Cardiac fibroblast (primary cell): ENCODE measurements at places on chromosomes 11 and 22.

GRCh38 chr11:132421555-132421954 lies 1051.1 kb downstream of the NTM start:
- no peak for DNase-seq

DNA sequence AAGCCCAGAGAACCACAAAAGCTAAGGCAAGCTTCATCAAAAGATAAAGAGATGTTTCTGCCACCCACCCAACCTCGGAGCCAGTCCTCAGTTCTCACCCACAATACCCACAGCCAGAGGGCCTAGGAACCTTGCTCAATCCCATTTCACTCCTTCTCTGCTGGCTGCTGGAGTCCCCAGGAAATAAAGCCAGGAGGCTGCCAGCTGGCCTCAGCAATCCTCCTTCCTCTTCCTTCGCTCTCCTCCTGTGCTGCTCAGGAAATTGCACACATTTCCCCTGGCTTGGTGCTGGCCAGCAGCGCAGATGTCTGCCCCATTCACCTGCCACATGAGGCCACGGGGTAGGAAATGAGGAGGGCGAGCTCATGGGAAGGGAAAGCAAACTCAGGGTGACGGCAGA lies 91.8 kb upstream of the LDLRAD3 start:
- peak; percentile 85 for DNase-seq

DNA sequence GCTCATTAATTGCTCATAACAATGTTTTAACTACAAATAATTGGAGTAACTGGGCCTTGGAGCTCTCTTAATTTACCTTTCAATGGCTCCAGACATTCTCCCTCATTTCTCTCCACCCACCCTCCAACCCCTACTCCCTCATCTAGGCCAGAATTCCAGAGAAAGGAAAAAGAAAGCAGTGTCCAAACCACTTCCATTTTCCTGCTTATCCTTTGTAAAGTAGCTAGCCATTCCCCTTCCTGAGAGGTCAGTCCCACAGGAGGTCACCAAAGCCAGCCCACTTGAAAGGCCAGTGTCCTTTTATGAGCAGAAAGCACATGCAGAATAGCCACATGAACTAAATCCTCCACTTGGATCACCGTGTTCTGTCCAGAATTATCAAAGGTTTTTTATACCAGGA lies 404.8 kb upstream of the FAT3 start:
- DNase-seq = no peak

DNA sequence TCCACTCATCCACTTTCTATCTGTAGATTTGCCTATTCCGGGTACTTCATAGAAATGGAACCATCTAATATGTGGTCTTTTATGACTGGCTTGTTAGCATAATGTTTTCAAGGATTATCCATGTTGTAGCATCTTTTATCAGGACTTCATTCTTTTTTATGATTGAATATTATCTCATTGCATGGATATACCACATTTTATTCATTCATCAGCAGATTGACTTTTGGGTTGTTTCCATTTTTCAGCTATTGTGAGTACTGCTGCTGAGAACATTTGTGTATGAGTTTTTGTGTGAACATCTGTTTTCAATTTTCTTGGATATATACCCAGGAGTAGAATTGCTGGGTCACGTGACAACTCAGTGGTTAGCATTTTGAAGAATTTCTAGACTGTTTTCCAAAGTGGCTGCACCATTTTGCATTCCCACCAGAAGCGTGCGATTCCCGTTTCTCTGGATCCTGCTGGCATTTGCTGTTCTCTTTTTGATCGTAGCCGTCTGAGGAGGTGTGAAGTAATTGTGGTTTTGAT lies 8.9 kb downstream of the DERL3 start:
- peak; percentile 90 for DNase-seq

DNA sequence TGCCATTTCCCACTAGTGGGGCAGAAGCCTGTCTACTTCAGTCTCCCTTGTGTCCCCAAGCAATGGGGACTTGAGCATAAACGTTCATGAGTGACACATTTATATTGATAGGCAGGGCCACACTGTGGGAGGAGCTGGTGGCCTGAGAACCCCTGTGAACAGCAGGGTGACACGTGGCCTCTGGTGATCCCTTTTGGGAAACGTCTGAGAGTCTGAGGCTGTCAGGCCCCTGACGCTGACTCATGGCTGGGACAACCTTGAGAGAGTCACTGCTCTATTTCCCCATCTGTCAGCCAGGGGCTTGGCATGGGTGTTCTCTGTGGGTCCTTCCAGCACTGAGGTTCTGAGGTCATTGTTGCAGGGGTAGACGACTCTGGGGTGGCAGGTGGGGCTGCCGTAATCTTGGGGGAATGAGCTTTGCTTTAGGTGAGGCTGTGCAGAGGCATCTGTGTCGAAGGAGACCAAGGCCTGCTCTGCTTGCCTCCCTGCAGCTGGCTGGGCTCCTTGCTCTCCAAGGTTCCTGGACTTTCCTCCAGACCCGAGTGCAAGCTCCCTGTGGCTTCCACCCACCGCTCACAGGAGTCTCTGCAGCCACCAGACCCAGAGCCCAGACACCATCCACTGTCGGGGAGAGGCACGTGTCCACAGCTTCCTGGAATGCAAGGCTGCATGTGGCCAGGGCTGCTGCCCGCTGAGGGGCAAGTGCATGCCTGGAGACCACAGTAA lies 54.7 kb downstream of the SMIM38 start:
- no peak for DNase-seq

- DNase-seq = peak; percentile 75
Observed at GRCh38 chr11:125224391-125225021, 60.0 kb downstream of the PKNOX2 start.

- DNase-seq = peak; percentile 88
Observed at GRCh38 chr11:74321487-74322188, 10.2 kb upstream of the P4HA3 start.

DNA sequence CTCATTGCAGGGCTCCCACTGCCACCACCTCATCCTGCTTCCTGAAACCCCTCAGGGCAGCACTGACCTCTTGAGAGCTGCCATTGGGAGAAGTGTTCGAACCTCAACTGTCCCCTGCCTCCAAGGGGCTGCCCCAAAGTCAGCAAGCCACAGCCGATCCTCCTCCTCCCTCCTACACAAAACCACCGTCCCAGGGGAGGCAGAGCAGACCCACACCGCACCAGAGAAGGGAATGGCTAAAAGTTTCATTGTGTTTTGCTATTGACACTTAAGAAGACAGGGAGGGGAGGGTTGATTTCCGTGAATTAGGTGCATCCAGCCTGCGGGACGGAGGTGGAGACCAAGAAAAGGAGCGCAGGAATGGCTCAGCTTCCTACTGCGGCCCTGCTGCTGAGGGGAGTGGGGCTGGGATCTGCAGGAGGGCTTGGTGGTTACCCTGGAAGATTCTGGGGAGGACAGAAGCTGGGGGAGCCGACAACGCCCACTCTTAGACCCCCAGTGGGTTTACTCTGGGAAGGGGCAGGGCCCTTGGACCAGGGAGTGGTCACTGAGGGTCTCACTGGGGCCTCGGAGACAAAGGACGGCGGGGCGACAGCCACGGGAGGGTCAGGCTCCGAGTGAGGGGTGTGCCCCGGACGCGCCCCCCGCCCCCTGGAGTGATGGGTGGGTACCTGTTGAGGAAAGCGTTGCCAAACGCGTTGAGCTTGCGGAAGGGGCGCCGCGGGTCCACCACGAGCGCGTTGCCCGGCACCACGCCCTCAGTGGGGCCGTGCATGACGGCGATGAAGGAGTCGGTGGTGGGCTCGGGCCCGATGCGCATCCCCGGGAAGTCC lies 815 bp downstream of the EHD1 start:
- DNase-seq = peak; percentile 33
